ENCODE measurements at places on chromosomes 2 and 18. TPM values are rescaled to one million over a fixed set of nuclear protein-coding genes. Genes with fewer than 3 reads are reported as not detected.
A peak's percentile ranks its signal among the peaks of the same experiment; 100 is the strongest.

The TDRD15 gene
- not detected for total RNA-seq

The PCARE gene
- 0.87 TPM for total RNA-seq

- peak overlapping the region; percentile 86 for H3K27ac ChIP-seq
- peak overlapping the region; percentile 71 for H3K4me3 ChIP-seq
- DNase-seq: no peak
Measured at GRCh38 chr18:11850821-11851145, 430 bp upstream of the CHMP1B start.

DNA sequence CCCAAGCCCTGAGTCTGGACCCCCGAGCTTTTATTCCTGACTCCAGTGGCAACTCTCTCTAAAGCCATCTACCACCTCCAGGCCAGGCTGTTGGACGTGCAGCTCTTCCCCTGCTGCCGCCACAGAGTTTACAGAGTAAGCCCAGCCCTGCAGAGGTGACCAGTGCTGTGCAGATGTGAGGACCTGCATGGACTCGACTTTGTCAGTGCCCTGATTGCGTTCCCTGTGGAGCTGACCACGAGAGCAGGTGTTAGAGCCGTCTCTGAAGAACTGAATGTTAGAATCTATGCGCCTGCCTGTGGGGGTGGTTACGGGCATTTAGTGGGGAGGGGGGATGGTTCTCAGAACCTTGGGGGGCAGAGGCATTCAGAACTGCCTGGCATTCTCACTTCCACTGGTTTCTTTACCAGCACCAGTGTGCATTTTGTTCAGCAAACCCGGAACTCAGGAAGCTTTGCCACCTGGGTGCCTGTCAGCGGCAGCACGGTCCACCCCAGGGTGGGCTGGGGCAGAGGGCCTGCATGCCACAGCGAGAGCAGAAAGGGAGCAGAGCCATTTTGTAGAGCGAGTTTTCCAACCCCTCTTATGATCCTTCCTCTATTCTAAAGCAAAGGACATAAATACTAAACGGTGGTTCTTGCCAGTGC is 137.9 kb downstream of the KLHL29 start:
- H3K4me1 ChIP-seq: peaks cover 20% of the 10 kb centered on the region
- H3K4me3 ChIP-seq: no peak overlapping the region
- DNase-seq: peak; percentile 28
- H3K36me3 ChIP-seq: no peaks in the 10 kb centered on the region
- no peaks in the 10 kb centered on the region for H3K27me3 ChIP-seq

DNA sequence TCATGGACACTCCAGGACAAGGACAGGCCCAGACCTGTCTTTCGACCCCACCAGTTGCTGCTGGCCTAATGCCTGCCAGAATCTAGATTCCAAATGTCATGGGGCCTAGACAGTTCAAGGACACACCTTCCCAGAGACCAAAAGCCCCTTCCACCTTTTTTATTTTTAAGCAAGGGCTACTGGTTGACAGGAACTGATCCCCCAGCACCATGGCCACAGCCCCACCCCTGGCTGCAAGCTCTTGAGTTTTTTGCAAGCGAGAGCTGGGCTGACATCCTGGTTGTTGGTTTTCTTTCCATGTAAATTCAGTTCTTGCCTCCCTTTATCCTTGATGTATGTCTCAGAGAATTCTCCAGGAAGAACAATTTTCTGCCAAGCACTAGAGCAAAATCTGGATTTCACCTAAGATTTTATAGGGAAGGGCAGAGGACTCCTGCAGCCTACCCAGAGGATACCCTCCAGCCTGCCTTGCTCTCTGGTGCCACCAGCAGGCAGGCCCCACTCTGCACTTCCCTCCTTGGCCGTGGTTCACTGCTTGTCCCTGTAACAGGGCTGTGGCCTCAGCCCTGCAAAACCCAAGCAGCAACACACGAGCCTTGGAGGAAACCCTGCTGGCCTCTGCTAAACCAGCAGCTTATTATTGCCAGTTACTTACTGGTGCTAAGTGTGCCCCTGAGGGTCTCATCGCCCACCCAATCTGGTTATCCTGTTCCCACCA is 97.7 kb downstream of the TWIST2 start:
- peak; percentile 43 for DNase-seq
- no peaks in the 10 kb centered on the region for H3K27me3 ChIP-seq
- H3K27ac ChIP-seq: no peak overlapping the region
- no peaks in the 10 kb centered on the region for H3K36me3 ChIP-seq
- H3K4me1 ChIP-seq: peaks cover 5% of the 10 kb centered on the region
- H3K4me3 ChIP-seq: no peak overlapping the region

The MSH6 gene
- total RNA-seq: 19.6 TPM

DNA sequence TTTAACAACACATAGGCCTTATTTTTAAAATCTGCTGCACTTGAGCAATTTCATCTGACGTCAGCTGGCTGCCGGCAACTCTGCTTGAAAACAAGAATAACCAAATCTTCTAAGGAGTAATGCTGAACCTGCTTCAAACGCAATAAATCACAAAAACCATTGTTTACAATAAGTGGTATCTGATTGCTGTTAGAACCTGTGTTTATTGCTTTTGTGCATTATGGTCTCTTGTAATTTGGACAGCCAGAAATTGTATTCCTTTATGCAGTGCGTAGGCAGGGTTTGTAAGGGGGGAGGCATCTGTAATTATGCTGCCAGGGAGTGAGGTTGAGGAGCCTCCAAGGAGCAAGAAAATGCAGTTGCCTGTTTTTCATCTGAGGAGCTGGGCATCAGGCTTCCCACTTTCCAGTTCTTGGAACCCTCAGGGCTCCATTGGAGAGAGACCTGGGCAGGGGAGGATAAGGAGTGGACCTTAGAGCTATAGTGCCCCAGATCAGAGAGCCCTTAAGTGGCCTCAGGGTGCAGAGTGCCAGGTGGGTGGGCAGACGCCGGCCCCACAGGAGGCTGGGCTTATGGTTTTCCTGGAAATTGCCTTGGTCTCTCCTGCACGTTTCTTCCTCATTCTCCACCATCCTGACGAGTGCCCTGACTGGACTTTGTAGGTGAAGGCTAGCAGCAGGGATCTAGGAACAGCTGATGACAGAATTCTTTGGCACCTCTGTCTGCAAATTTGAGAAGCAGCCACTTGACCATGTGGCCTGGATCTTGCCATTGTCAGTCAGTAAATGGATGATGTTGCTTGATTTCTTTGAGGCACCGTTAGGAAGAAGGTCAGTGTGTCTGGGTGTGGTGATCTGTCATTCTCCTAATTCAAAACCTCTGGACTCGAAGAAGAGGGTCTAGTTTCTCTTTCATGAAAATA is 129.2 kb downstream of the KLHL29 start:
- no peaks in the 10 kb centered on the region for H3K36me3 ChIP-seq
- H3K4me3 ChIP-seq: no peak overlapping the region
- no peaks in the 10 kb centered on the region for H3K4me1 ChIP-seq
- H3K27ac ChIP-seq: no peak overlapping the region
- no peak for DNase-seq

The MSTN gene
- 0.18 TPM for total RNA-seq

The CACNB4 gene
- total RNA-seq: 1.4 TPM

- no peak overlapping the region for H3K4me3 ChIP-seq
- no peaks in the 10 kb centered on the region for H3K4me1 ChIP-seq
- no peak for DNase-seq
- H3K36me3 ChIP-seq: no peaks in the 10 kb centered on the region
Measured at GRCh38 chr2:29462293-29462692, 347.1 kb downstream of the CLIP4 start.

The RNF25 gene
- total RNA-seq: 14.8 TPM

Data from heart left ventricle (tissue), 16 donors.